ENCODE measurements at places on chromosomes 7 and 10.

DNA sequence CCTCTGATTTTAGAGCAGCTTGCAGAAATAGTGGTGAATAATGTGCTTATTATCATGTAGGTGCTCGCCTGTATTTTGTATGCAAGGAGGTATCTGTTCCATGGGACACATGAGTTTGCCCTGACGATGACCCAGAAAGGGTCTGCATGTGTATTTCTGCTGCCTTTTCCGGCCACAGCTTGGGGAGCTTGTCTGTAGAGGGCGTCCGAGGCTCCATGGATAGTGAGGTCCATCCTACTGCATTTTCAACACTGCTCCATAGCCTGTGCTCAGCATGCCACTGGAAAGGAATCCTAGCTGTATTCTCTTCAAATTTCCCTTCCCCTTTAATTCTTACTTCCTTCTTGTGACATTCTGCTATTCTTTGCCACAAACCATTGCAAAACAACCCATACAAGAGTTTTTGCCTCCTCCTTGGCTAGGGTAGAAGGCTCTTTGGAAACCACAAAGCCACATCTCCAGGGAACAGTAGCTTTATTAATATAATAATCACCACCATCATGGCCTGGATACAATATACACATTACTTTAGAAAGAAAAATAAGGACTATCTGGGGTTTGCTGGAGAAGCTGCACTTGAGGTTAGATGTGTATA is 127.7 kb downstream of the DYNC1I1 start:
- no peak for DNase-seq

DNA sequence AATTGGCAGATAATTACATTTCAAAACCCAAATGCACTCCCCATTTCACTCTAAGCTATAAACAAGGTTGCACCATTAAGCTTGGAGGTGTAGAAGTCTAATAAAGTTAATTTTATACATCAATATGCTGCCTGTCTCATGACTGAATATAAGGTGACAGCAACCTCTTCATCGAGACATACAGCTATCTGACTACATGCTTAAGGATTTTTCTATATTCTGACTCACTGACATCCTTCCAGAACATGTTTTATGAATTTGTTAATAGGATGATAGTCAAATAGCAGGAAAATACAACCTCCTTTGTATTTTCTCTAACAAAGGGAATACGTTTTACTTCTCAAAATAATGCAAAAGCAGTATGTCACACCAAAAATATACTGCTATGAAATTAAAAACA is 76.6 kb downstream of the NRBF2 start:
- DNase-seq: no peak

- no peak for DNase-seq
Measured at GRCh38 chr7:82559193-82559805, 115.7 kb upstream of the CACNA2D1 start.

DNA sequence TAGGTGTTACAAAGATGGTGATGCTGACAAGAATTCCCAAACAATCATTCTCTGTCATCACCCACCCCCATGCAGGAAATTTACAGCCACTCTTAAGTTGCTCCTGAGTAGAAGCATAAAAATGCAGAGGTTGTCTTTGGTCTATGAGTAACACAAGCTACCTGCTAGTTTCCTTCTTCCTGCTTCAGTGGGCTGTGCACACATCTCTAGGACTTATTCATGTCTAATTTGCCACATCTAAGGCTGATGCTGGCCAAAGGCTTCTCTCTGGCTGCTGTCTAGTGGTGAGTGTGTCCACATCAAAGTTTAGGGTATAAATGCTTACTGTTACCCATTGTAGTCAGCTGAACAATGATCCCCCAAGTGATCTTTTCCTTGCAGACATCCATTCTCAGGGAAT is 662.5 kb downstream of the TYW1 start:
- no peak for DNase-seq

GRCh38 chr7:20284771-20285143 is 45.9 kb upstream of the ITGB8 start:
- DNase-seq: no peak

- no peak for DNase-seq
Measured at GRCh38 chr10:82506680-82507376, 631.8 kb downstream of the NRG3 start.

- DNase-seq: no peak
Measured at GRCh38 chr7:33243319-33243881, 114.0 kb downstream of the BBS9 start.

DNA sequence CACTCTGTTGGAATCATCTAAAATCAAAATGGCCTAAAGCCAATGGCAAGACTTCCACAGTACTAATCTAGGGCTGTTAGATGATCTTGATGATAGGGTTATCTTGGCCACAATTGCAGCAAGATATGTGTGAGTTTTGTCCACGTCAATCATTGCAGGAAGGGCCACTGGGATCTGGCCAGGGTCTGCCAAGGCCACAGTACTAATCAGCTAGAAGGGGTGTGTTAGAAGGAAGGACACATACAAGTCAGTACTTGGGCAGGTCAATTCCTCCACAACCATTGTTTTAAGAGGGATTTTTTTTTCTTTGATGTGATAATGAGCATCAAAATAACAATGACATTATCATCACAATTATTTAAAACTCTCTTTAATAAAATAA is 1.6 kb downstream of the LMOD2 start:
- no peak for DNase-seq

DNA sequence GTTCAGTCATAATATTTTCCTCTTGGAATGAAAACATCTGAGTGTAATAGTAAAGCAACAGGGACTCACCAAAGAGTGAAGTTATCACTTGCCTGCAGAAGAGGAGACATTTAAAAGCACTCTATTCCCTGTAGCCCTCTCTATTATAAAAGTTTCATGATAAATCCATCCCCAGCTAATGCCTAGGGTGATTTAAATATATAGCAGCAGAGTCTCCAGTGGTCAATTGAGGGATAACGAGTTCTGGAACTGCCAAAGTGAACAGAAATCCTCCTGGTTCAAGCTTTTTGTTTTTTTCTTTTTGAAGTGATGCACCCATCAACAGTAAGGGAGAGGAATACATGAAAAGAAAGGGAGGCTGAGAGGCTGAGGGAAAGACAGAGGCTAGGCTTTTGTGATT is 87.3 kb downstream of the EVX1 start:
- no peak for DNase-seq

DNA sequence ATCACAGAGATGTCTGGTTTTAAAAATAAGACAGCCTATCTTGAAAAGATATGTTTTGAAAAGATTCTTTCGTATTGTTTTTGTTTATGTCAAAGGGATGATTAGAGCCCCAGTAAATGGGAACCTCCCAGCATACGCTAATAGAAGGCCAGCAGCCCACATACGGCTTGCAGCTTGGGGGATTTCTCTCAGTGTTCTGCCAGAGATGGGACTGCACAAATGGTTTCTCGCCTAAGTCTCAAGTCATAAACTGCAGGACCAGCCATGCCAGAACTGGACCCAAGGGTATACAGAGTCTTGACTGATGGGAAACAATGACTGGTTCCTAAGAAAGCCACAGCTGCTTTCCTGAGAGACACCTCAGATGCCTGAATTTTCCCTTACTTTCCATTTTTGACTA is 306.9 kb upstream of the DGKB start:
- no peak for DNase-seq

- DNase-seq: no peak
Measured at GRCh38 chr10:74328388-74328787, 177.4 kb downstream of the ADK start.

GRCh38 chr10:74189999-74190421 is 39.0 kb downstream of the ADK start:
- no peak for DNase-seq

DNA sequence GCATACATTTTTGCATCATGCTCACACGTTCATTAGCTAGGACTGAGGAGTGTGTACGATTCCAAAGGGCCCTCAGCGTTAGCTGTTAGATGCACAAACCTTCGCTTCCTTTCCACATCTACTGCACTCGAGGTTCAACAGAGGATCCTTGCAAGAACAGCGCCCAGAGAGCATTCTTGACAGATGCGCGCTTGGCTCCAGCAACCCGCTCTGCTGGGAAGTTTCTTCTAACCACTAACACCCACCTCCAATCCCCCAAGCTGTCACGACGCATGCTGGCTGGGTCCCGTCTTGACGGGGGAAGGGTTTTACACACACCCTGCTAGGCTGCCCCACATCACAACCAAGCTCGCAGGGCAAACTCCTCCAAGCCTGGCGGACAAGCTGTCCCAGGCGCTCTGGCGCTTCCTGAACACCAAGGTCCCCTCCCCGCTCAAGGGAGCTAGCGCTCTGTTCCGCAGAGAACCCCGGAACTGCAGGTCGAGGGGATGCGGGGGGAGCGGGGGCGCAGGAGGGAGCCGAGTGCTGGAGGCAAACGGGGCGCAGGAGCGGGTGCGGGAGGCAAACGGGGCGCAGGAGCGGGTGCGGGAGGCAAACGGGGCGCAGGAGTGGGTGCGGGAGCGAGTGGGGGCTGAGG is 653 bp upstream of the ADRB1 start:
- peak; percentile 43 for DNase-seq

DNA sequence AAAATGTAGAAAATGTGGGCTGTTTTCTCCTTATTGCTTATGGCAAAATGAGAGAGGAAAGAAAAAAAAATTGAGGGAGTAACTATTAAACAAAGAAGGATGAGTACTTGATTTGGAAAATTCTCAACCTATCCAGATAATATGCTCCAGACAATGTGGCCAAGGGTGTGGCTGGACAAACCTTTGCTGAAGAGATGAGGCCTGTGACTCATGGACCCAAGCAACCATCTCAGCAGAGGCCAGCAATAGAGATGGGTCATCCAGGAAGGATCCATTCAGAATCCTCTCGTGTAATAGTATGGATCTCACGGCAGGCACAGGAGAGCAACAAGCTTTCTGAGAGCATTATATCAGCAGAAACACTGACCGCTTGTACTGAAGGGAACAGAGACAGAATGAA is 120.3 kb upstream of the CELF2 start:
- DNase-seq: no peak

- DNase-seq: no peak
Measured at GRCh38 chr10:9254353-9254752, 1199.9 kb downstream of the GATA3 start.

DNA sequence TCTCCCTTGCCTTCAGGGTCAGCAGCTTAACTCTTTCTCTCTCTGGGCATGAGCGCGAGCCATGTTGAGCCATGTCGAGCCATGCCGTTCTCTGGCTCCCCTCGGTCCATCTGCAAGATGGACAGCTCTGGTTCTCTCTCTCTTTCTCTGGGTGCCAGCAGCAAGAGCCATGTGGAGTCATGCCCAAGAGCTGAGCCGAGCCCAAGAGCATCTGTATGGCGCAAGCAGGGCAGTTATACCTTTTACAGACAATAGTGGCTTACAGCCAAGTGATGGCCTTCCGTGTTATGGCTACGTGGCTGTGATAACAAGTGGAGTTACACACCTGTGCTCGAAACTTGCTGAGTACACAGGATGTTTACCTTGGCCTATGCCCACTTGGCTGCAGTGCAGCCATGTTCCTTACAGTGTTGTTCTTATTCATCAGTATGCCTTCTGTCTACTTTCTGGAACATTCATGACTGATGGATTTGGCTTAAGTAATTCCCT is 327.7 kb downstream of the GLRX3 start:
- DNase-seq: no peak

DNA sequence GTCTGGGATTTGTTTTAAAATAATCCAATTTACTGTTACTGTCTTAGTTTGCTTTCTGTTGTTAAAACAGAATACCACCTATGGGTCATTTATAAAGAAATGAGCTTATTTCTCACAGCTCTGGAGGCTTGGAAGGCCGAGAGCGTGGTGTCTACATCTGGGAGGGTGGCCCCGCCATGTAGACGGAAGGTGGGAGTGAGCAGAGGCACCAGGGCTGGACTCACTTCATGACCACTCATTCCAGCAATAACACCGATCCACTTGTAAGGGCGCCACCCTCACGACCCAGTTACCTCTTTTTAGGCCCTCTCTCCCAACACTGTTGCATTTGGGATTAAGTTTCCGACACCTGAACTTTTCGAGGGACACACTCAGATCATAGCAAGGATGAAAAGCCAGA is 36.2 kb upstream of the CFAP46 start:
- DNase-seq: no peak

- DNase-seq: no peak
Measured at GRCh38 chr10:8375137-8375536, 320.6 kb downstream of the GATA3 start.

GRCh38 chr7:17058568-17058967 is 176.8 kb upstream of the AGR3 start:
- no peak for DNase-seq

- no peak for DNase-seq
Measured at GRCh38 chr7:289756-290553, at the start of gene FOXL3. FOXL3 (plus strand) TSS chr7:290170; CDS start chr7:290170, 0 bp downstream.

GRCh38 chr10:76906256-76906655 is 731.4 kb downstream of the KCNMA1 start:
- DNase-seq: no peak

GRCh38 chr10:28442403-28442802 is 90.5 kb upstream of the WAC start:
- DNase-seq: no peak

DNA sequence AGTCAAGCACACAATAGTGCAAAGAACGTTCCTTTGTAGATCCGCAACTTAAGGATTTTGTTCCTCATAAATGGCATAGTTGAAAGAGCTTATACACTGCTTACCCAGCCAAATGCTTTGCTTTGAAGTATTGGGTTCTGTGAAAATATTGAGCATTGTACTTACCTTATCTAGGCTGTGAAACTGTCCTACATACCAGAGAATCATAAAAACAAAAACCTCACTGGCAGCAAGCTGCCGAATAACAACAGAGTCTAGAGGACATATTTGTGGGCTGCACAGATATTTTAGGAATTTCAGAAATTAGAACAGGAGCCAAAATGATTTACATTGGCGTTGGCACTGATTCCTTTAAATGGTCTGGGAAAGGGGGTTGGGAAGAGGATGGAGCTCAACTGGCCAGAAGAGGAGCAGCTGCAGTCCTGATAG is 174.8 kb downstream of the RTKN2 start:
- no peak for DNase-seq

- DNase-seq: no peak
Measured at GRCh38 chr7:107890493-107890961, 456 bp upstream of the DLD start.

DNA sequence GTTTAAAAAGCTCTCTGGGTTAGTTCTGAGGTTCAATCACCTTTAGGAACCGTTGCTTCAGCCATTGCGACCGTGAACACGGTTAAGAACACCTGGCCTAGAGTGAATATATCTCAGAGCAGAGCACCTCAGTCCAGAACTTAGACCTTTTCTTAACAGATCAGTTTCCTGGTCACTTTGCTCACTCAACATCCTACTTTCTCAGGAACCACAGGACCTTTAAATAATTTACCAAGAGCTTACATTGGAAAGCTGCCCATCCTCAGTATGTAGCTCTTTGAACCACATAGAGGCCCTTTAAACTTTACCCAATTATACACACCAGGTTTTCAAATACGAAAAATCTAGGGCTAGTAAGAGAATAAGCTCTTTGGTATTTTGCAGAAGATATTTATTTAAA is 153.2 kb downstream of the NRBF2 start:
- DNase-seq: no peak

All from hypothalamus (tissue), 51 donors.